ENCODE measurements at places on chromosomes 12 and 14. TPM values are rescaled to one million over a fixed set of nuclear protein-coding genes. Genes with fewer than 3 reads are reported as not detected.

TGFB3 gene
- total RNA-seq, result 0.56 TPM

DNA sequence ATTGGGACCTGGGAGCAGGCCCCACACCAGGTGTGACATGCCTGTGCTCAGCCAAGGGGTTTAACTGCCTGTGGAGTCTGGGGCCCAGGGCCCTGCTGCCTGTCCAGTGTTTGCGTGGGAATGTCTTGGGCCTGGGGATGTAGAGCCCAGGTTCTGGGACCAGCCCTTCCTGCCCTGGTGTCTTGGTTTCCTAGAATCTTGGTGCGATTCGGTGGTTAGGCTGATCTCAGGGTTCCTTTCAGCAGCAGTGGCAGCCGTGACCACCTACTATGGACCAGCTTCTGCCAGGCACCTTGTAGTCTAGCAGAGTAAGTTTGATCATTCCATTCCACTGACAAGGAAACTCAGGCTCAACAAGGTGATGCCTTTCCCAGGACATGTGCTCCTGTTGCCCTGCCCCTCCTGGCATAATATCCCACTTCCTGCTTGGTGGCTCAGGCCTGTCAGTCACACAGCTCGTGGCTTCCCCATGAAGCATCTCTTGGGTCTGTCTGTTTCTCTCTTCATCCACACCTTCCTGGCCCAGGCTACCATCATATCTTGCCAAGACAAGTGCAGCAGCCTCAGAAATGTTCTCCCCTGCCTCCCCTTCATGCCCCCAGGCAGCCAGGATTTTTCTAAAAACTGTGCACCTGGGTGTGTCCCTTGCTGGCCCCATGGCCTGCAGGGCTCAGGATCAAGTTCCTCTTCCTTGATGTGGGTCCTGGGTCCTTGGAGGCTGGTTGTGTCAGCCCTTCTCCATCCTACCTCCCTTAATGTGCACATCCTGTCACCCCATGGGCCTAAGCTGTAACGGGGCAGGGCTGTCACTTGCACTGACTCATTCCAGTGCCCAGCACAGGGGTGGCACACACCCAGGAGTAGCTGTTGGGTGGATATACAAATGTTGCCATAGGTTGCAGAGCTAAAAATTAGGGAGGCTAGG is 101.6 kb downstream of the SLC25A47 start:
- no peak for DNase-seq

GRCh38 chr12:129771238-129771637 is 132.6 kb downstream of the TMEM132D start:
- DNase-seq, result no peak

- DNase-seq, result no peak
Observed at GRCh38 chr14:64692986-64693809, 11.0 kb upstream of the PLEKHG3 start.

GRCh38 chr14:77124345-77125280 is 17.0 kb downstream of the ZDHHC22 start:
- DNase-seq, result peak; percentile 15

- no peak for DNase-seq
Observed at GRCh38 chr12:3129301-3130056, 52.3 kb downstream of the TSPAN9 start.

DNA sequence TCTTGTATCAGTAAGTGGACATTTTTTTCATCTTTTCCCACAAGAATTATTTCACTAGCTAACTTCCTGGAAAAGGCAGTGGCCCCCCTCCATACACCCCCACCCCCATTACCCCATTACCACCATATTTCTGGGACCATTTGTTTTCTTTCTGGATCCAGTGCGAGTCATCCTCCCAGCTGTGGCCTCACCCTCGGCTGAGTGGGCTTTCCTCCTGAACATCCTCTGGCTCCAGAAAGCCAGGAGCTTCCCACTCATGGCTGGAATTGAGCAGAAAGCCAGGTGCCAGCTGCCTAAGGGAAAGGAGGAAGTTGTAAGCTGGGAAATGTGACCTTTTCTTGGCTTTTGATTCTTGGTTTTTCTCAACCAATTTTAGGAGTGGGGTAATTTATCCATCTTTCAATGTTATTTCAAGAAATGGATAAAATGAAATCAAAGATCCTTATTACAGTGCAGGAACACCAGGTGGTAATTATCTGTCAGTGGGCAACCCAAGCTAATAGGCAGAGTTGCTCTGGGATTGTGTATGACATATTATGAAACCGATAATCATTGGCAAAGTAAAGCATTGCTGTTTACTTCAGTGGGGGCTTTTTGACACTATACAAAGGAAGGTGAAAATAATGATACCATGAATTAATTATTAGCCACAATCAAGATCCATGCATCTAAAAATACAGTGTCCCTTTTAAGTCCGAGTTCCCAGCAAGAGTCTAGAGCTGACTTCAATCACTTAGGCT is 124.6 kb downstream of the KICS2 start:
- DNase-seq, result peak; percentile 68

CDC42BPB gene
- 11.7 TPM for total RNA-seq

SLC35E3 gene
- 0.99 TPM for total RNA-seq

DNA sequence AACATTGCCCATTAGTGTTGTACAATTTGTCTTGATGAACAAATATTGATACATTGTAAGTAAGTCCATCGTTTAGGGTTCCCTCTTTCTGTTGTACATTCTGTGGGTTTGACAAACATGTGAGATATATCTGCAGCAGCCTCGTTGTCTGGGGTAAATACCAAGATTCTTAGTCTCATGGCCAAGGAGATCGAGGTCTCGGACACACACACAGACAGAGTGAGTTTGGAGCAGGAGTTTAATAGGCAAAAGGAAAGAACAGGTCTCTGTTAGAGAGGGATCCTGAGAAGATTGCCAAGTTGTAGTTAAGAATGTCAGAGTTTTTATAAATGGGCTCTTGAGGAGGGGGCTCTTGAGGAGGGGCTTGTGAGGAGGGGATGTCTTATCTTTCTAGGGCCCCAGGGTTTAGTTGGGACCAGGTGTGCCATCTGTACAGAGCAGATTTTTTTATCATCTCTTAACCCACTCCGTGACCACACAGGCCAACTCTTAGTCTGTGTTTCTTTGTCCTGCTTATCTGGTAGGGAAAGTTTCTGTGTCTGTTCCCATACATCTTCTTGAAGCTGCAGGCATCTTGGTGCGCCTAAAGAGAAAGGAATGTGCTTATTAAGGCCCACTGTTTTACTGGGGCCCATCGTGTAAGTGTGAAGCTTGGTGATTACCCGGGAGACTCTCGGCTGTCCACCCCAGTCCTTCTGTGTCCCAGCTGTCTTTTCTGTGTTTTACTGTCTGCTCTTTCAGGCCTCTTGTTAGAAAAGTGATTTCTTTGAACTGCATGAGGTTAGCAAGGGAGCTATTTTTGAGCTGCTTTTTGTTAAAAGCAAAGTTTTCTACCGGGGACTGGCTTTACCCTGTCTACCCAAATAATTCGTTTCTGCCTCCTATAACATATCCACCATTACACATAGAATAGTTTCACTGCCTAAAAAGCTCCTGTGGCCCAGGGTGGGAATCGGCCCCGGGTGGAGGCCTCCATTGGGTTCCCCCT is 22.4 kb upstream of the CLEC2D start:
- DNase-seq, result no peak

GRCh38 chr12:27355979-27356378 is 23.3 kb downstream of the BMAL2 start:
- no peak for DNase-seq

- DNase-seq, result peak; percentile 49
Observed at GRCh38 chr12:38892087-38892786, 13.2 kb downstream of the CPNE8 start.

GRCh38 chr12:54734196-54734950 is 86.2 kb upstream of the DCD start:
- DNase-seq, result no peak

DNA sequence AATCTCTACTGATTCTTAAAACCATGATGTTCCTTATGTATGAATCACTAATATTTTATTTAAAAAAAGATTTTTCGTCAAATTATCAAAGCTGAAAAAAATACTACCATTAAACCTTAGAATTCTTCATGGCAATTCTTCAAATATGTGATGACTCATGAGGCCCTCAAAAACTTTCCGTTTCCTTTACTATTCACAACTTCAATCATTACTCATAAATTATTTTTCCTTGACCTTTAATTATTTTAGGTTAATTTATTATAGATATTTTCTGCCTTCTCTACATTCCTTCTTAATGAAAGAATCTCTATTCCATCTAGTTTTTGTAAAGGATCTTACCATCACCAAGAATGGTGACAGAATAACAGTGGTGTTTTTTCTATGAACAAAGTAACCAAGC is 162.1 kb upstream of the SOX5 start:
- DNase-seq, result no peak

DNA sequence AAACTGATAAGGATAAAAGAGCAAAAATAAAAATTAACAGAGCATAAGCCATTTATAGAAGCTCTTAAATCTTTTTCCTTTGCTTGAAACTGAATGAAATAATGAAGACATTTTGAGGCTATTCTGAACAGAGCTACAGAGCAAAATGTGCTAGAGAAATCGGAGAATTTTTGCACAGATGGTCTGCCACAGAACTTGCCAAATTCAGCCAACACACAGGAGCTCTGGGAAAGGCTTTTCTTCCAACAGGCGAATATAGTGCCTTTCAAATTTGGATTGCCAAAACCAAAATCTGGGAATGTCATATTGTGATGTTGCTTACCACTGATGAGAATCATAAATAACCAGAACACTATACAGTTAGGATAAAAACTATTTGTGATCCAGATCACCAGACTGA is 406.3 kb downstream of the RPL10L start:
- DNase-seq, result no peak

DNA sequence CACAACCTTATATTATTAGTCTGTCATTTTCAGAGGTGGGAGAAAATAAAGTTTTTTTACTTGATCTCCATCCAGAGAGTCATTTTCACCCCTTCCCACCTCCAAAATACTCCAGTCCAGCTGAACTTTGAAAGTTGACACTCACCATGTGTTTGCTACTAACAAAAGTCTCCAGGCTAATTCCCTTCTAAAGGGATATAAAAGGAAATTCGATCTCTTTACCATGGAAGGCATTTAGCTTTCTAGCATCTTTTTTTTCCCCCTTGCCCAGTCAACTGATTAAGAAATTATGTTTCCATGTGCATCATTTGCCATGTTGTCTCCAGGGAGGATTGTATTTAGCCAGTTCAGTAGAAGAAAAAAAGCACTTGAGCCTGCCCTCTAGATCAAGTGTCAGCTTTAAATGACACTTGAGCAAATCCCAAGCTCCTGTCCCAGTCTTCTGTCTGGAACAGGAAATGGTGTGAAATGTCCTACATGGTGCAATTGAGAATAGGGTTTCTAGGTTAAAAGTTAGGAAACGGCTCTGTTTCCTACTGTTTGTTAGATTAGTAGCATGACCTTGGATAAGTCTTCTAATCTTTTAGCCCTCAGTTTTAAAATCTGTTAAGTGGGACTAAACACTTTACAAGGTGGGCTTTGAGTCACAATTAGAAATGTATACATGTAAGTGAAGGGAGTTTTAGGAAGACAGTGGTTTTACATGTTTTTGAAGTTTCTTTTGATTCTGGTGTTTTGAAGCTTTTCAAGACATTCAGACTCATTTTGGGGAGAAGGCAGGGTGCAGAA is 67.2 kb downstream of the GNS start:
- no peak for DNase-seq

KLHL33 gene
- total RNA-seq, result not detected

B3GNT4 gene
- total RNA-seq, result not detected

DNA sequence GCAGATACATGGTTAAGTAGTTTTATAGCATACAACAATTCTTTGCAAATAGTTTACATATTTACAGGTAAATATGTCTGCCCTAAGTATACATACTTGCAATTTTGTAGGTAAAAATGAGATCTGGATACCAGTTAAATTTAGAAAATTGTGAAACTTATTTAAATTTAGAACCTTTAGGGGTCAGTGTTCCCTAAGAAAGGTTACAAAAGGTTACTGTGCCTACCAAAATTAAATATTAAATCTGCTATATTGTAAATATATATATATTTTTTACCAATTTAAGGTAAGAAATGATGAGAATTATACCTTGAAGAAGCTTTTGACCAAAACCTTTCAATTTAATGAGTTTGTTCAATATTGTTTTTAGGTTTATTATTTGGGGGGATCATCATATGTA is 54.0 kb downstream of the MIPOL1 start:
- DNase-seq, result no peak

- peak; percentile 61 for DNase-seq
Observed at GRCh38 chr14:75578102-75578785, at the start of gene FLVCR2. Gene FLVCR2, plus strand, starts transcription at chr14:75578620. Its CDS starts 353 bp downstream, at chr14:75578973.

DNA sequence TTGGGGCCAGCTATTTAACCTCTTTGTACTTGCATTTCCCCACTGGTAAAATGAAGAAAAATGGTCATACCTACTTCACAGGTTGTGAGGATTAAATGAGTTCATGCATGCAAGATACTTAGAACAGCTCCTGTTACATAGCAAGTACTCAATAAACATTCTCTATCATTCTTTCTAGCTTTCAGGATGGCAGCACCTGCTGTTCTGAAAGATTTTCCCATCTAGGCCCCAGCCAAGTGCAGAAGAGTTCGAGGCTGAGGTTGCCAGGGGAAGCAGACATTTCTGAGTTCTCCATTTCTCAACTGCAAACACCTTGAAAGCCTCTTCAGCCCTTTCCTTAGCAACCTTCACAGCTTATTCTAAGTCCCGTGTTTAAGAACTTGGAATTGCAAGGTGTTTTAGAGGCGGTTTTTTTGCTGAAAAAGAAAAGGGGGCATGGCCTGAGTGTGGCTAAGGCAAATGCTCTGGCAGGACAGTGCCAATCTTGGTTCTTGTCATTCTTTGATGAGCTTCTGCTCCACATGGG is 73.0 kb upstream of the PRMT8 start:
- DNase-seq, result no peak

DNA sequence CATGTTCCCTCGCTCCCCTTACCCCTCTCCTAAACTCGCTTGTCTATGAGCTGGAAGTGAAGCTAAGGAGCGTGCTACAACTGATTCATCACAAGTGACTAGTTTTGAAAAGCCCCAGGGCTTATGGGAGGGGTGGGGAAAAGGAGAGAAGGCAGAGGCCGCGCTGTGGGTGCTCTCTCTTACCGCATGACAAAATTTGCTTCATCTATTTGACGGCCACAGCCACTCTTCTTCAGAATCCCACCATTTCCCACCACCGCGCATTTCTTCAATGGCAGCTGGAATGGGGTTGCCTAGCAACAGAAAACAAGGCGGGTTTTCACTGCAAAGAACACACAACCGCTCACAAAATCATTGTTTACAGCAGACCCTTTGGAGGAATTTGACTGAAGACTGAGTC is 79.4 kb downstream of the ST8SIA1 start:
- DNase-seq, result no peak

DNA sequence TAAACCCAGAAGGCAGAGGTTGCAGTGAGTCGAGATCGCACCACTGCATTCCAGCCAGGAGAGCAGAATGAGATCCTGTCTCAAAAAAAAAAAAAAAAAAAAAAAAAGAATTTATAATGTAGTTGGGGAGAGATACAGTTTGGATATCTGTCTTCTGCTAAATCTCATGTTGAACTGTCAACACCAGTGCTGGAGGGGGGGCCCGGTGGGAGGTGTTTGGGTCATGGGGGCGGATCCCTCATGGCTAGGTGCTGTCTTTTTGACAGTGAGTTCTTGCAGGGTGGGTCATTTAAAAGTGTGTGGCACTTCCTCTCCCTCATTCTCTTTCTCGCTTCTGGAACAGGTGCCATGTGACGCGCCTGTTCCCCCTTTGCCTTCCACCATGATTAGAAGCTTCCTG is 32.8 kb downstream of the CLIP1 start:
- DNase-seq, result no peak

ANKS1B gene
- total RNA-seq, result not detected

TSHR gene
- 0.20 TPM for total RNA-seq

GRCh38 chr12:104212516-104212915 is 3.1 kb upstream of the TXNRD1 start:
- no peak for DNase-seq

C14orf39 gene
- total RNA-seq, result not detected

GRCh38 chr12:112130441-112130998 is 5.2 kb downstream of the TRAFD1 start:
- DNase-seq, result no peak
